ENCODE measurements at places on chromosomes 1 and 21.
A peak's percentile ranks its signal among the peaks of the same experiment; 100 is the strongest.

DNA sequence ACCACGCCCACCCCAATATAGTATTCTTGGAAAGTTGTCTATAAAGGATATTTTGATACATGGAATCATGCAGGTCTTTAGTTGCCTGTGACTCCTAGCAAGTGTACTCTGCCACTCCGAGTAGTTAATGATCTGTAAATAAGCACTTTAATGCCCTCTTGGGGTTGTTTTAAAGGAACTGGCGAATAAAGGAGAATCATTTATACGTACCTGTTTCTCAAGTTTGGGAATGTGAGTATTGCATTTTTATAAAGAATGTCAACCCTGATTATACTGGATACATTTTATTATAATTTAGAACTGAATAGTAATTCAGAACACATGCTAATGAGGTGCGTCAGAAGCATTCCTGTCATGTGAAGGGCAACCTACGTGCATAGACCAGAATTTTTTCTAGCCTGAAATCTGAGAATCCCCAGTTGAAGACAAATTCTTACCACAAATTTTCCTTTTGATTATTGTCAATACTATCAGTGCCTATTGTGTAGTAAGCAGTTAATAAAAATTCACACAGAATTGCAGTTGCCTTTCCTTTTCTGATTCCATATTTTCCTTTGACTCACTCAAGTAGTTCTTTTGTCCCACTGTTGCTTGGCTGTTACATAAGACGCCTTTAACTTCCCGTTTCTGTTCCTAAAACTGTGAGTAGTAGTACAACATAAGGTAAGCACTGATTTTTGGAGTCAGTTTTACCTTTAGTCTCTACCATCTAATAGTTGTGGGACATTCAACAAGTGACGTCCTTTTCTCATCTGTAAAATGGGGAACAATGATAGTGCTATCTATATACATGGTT lies 5.1 kb downstream of the AHCYL1 start:
- no peaks in the 10 kb centered on the region for H3K27me3 ChIP-seq
- DNase-seq = no peak
- peaks cover 3% of the 10 kb centered on the region for H3K36me3 ChIP-seq
- H3K27ac ChIP-seq = no peak overlapping the region
- peaks cover 50% of the 10 kb centered on the region for H3K4me1 ChIP-seq

DNA sequence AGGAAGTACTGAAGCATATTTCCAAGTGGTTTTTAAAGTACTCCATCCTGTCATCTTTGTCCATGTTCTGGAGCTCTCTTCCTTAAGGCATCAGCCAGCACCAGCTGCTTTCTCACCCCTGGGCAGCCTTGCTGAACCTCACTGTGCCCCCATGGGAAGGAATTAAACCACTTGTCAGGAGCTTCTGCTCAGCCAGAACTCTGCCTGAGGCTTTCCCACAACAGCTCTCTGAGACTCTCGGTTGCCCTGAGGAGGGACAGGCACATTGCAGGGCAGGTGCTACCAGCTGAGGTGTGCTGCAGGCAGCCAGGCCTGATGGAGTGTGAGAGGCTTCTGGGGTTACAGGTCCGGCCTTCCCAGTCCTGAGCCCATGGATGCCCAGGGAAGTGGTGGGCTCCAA lies 30.9 kb downstream of the FAM163A start:
- H3K4me3 ChIP-seq = no peak overlapping the region
- no peaks in the 10 kb centered on the region for H3K4me1 ChIP-seq
- H3K27me3 ChIP-seq = no peaks in the 10 kb centered on the region

- H3K4me1 ChIP-seq = peaks cover 12% of the 10 kb centered on the region
- H3K4me3 ChIP-seq = peak overlapping the region; percentile 80
- no peaks in the 10 kb centered on the region for H3K27me3 ChIP-seq
- DNase-seq = no peak
Measured at GRCh38 chr1:2228694-2229036, 546 bp downstream of the SKI start.

DNA sequence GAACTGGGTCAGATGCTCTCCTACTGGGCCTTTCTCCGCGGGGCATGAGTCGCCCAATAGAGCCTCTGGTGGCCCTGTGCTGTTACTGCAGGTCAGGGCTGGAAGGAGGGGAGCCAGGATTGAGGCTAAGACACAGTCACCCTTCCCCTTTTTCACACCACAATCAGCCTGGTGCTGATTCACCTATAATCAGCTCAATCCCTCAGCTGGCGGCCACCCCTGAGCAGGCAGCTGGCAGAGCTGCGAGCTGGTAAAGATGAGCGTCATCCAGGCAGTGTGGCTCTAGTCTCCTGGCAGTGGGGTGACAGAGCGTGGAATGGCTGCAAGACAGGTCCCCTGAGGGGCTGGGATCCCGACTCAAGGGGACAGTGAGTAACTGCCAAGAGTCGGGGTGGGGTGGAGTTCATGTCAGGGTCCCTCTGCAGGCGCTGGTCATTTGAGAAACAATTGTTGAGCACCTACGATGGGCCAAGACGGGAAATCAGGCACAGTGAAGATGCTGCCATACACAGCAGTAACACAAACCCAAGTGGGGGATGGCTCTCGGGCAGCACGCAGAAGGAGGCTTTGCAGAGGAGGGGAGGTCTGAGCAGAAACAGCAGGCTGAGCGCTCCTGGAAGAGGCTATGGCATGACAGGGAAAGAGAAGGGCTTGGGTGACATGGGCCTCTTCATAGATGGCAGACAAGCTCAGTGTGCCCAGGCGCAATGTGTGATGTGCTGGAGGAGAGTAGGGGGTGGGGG lies 21.8 kb downstream of the ATF3 start:
- H3K4me3 ChIP-seq = no peak overlapping the region
- no peak overlapping the region for H3K27ac ChIP-seq
- peak; percentile 61 for DNase-seq
- H3K27me3 ChIP-seq = no peaks in the 10 kb centered on the region
- peaks cover 32% of the 10 kb centered on the region for H3K4me1 ChIP-seq

GRCh38 chr1:154717528-154717924 lies 109.5 kb upstream of the ADAR start:
- no peak overlapping the region for H3K27ac ChIP-seq
- H3K36me3 ChIP-seq = no peaks in the 10 kb centered on the region
- H3K4me3 ChIP-seq = no peak overlapping the region
- DNase-seq = no peak

GRCh38 chr1:24526045-24526444 lies 23.4 kb downstream of the RCAN3 start:
- no peak overlapping the region for H3K4me3 ChIP-seq
- no peaks in the 10 kb centered on the region for H3K4me1 ChIP-seq
- H3K36me3 ChIP-seq = peaks cover 2% of the 10 kb centered on the region

- no peak for DNase-seq
- H3K27me3 ChIP-seq = no peaks in the 10 kb centered on the region
- H3K27ac ChIP-seq = no peak overlapping the region
- no peaks in the 10 kb centered on the region for H3K36me3 ChIP-seq
- H3K4me3 ChIP-seq = no peak overlapping the region
Measured at GRCh38 chr1:65159801-65160523, 12.0 kb downstream of the AK4 start.

DNA sequence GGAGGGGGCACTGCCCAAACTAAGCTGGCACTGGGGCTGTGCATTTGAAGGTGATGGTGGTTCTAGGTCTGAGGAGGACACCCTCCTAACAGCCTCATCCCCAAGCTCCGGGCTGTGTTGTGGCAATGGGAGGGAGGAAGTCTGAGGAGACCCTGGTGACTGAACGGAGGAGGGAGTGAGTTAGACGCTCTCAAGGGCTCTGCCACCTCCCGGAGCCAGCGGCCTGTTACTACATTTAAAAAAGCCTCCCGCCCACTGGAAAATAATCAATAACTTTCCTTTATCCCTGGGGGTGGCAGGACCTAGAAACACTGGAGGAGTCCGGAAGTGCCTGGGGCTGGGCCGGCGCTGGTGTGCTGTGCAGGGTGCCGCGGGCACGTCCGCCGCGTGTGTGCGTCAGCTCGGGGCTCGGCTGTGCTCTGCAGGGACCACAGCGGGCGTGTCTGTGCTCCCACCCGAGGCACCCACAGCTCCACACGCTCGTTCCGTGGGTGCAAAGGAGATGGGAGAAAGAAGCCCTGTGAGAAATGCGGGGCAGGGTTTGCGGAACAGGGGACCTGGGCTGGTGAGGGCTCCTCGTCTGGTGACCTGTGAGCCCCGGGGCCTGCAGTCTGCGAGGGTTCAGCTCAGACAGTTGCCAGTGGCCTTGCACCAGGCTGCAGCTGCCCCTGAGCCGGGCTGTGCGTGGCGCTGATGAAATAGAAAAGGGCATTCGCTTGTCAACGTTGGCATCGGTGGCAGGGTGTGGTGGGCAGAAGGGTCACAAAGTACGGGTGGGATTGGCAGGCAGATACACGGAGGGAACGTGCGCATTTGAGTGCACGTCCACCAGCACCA lies 5.3 kb downstream of the SAMD11 start:
- peaks cover 2% of the 10 kb centered on the region for H3K4me1 ChIP-seq
- no peak overlapping the region for H3K4me3 ChIP-seq
- peaks cover 11% of the 10 kb centered on the region for H3K27me3 ChIP-seq
- DNase-seq = no peak
- no peak overlapping the region for H3K27ac ChIP-seq
- H3K36me3 ChIP-seq = no peaks in the 10 kb centered on the region
